ENCODE measurements at places on chromosomes 1 and 21.

DNA sequence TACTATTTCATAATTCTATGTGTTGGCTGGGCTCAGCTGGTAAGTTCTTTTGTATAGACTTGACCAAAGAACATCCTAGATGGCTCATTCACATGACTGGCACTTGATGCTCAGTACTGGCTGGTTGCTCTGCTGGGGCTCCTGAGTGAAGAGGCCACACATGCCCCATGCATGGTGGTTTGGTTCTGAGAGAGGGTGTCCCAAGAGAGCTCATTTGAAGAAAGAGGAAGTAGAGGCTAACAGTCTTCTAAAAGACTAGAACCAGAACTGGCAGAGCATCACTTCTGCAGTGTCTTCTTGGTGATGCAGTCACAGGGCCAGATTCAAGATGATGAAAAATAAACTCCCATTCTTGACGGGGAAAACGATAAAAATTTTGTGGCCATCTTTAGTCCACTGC lies 5.2 kb upstream of the BACH1 start:
- no peak for DNase-seq

DNA sequence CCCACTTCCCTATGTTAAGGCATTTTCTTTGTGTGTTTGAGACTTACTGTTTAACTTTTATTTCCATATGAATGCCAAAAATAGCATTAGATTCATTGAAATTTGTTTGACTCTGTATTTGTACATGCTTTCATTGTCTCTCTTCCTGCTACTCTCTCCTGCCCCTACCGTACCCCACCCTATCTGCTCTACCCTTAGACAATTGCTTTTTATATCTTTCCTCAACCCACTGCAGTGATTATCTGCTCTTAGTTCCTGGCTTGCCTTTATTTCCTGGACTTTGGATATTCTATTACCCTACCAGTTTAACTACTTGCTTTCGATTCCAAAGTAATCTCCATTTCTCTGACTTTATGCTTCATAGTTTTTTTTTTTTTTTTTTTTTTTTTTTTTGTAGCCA lies 10.5 kb downstream of the RAVER2 start:
- DNase-seq, result no peak

DNA sequence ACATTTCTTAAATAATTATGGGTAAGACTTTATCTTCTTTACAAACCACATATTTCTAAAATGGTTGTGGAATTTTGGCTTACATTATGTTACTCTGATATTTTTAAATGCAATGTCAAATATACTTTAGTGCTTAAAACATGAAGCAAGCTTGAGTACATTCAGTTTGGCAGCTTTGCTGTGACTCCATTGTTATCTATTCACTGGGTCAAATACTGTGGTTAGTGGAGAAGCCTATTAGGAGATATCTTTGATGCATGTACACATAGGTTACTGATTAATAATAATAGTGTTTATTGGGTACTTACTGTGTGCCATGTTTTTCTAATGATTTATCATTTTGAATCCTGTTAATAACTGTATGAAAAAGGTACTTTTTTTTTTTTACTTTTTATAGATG lies 520.4 kb upstream of the B3GALT2 start:
- DNase-seq, result no peak

DNA sequence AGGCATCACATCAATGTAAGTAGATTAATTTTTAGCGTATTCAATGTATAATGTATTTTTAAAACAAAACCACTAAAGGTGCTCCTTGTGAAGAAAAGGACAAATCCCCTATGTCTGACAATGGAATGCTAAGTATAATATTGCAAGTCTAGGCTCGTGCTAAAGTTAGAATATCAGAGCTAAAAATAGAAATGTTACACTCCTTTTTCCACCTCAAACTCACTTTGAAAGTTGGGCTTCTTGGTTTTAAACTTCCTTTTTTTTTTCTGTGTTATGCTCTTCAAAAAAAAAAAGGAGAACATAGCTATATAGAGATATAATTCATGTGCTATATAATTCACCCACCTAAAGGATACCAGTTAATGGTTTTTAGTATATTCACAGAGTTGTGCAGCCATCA lies 3.6 kb upstream of the SERBP1 start:
- no peak for DNase-seq

DNA sequence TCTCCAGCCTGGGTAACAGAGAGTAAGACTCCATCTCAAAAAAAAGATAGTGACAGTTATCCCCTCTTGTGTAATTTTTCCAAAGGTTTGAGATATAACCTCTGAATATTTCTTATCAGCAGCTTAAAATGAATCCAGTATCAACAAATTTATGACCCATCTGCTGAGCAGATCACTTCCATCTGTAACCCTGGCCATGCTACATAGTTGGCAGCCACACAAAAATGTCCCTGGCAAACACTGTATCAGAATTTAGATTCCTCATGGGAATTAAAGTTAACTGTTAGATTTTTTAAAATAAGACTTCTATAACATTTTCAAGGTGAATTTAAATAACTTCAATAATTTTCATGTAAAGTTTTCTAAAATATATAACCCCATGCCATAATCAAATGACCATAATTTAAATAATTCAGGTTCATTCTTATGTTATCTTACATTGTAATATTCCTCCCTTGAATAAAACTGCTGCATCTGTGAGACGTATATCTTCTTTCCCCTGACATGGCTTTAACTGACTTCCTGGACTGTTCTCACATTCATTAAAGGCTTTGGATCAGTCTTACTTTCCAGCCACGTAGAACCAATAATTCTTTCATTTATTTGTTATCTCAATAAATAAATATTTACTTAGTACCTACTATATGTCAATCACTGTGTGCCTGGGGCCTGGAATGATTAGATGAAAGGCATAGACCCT lies 5.3 kb upstream of the PRPF38B start:
- peak; percentile 60 for DNase-seq

DNA sequence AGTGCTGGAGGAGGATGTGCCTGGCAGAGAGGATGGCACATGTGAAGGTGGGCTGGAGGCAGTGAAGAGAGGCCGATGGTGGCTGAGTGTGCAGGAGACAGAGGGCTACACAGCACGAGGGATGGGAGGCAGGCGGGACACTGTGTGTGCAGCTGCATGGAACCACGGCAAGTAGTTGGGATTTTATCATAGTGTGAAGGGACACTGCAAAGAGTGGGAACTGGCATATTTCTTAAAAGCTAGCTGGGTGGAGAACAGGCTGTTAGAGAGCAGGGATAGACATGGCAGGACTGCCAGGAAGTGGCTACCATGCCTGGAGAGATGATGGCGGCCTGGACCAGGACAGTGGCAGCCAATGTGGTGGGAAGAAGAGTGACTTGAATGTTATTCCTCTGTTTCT lies 102.4 kb upstream of the TLR5 start:
- DNase-seq, result no peak

DNA sequence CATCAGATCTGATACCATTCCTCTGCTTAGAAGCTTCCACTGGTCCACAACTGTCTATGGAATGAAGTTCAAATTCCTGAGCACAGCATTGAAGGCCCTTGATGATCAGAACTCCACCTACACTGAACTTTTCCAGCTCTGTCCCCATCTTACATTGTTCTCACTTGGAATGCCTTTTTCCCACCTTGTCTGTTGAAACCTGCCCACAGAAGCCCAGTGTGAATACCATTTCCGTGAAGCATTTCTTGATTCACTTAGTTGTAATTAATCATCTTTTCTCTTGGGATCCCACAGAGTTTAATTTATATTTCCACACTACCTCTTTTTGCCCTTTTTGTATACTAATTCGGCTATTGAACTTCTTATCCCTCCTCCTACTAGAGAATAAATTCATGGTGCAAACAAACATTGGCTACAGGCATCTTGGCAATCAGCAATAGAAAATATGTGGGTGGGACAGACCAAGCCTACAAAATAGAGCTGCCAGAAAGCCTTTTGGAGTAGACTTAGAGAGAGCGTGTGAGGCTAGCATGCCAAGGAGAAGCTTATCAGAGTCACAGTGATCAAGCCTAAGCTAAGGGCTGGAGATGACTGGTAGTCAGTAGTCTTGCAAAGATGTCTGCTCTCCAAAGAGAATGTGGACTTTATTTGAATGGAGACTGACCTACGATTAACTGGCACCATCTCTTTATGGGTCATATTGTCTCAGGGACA lies 26.1 kb downstream of the NHLH2 start:
- no peak for DNase-seq

DNA sequence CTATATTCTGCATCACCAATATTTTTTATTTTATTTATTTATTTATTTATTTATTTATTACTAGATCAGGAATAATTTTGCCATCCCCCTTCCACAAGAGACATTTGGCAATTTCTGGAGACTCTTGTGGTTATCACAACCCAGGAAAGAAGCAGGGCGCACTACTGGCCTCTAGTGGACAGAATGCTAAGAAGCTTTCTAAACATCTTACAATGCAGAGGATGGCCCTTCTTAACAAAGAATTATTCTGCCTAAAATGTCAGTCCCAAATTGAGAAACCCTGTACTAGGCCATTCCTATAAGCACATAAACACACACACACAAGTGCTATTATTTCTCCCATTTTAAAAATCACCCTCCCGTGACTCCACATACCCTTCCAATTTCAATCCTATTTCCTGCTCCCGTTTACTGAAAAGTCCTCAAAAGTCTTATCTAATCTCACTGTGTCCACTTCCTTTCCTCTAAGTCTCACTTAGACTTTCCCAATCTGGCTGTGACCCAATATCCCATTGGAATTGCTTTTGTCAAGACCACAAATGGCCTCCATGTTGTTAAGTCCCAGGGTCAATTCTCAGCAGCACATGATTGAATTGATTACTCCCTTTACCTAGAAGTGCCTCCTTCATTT lies 43.7 kb upstream of the RNF11 start:
- peak; percentile 59 for DNase-seq

DNA sequence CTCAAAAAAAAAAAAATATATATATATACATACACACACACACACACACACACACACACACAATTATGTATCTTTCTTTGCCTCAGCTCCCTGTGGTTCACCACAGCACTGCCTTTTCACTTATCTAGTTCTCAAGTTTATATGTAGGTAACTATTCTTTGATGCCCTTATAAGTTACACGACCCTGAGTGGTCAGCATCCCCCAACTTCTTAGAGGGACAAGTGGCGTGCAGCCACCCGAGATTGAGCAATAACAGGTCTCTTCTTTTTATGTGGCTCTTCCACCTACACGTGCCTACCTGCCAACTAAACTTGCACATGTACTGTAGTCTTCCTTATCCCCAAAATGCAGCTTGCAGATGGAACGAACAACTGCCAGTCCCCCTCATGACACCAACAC lies 120.8 kb downstream of the GABPA start:
- DNase-seq, result no peak

DNA sequence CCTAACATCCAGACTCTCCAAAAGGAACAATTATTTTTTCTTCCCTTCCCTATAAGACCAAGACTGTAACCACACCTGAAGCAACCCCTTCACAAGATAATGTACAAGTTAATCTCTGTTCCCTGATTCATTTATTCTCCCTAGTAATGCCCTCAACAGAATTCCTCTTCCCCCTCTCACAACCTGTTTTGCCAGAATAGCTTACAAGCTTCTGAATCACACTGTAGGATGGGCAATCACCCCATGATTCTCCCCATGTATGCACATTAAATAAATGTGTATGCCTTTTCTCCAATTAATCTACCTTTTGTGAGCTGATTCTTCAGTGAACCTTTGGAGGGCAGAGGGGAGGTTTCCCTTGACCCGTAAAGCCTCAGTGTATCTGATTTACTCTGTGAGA lies 20.9 kb upstream of the RNF11 start:
- DNase-seq, result no peak

GRCh38 chr1:205192287-205192686 lies 19.2 kb downstream of the DSTYK start:
- DNase-seq, result no peak

DNA sequence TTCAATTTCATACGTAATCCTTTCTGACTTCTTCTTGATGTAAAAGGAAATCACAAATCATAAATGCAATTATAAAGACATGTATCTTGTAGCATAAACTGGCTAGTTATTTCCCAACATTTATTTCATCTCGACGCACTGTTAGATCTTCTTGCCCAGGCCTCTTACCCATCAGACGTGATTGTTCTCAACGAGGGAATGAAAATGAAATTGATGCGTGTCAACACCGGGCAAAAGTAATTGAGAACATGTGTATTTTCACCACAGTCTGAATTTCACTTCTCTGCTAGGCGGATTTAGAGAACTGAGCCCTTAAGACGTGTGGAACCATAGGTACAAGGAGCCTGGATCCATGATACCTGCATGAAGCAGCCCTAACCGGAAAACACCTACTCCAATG lies 519.7 kb downstream of the KCNT2 start:
- DNase-seq, result no peak

GRCh38 chr1:245086389-245086969 lies 68.3 kb upstream of the KIF26B start:
- DNase-seq, result no peak

GRCh38 chr1:193712392-193712791 lies 526.0 kb upstream of the B3GALT2 start:
- DNase-seq, result no peak

- DNase-seq, result no peak
Observed at GRCh38 chr1:165877940-165878556, 50.6 kb downstream of the UCK2 start.

GRCh38 chr1:53986458-53986857 lies 31.5 kb downstream of the LDLRAD1 start:
- no peak for DNase-seq

DNA sequence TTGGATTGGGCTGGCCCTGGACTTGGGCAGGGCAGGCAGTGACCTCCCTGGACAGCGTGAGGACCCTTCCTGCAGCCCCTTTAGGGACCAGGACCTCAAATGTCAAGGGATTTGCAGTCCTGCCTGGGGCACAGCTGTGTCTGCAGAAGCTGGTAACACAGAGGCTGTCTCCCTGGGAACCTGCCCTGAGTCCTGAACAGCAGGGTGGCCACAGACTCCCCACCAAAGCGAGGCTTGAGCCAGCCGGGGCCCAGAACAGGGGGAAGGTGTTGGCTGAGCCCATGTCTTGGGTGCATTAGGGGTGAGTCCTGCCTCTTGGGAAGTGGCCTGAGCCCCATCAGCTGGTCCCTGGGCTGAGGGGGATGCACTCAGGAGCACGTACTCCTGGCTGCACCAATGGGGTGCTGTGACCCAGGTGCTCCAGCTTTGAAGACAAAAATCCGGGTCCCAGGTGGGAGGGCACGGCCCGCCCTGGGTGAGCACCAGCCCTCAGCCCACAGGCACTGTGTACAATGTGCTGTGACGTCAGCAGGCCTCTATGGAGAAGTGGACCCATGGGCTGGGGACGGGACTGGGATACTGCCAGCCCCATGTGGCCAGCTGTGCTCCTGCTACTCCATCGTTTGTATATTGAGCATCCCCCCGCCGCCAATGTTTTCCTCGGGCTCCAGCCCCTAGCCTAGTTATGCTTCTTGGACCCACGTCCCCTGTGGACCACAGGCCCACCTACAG lies 72.0 kb upstream of the ARHGEF16 start:
- DNase-seq, result no peak

- no peak for DNase-seq
Observed at GRCh38 chr1:175841738-175842187, 98.4 kb upstream of the TNR start.

- no peak for DNase-seq
Observed at GRCh38 chr1:173301507-173301906, 94.4 kb upstream of the TNFSF4 start.

- no peak for DNase-seq
Observed at GRCh38 chr1:93426181-93426580, 21.7 kb upstream of the FNBP1L start.

GRCh38 chr1:116580446-116581322 lies 9.9 kb upstream of the CD58 start:
- no peak for DNase-seq

GRCh38 chr1:41891199-41891896 lies 27.4 kb downstream of the HIVEP3 start:
- no peak for DNase-seq

- no peak for DNase-seq
Observed at GRCh38 chr1:55346586-55346985, 131.4 kb upstream of the USP24 start.
